ENCODE measurements at places on chromosomes 4 and X.

DNA sequence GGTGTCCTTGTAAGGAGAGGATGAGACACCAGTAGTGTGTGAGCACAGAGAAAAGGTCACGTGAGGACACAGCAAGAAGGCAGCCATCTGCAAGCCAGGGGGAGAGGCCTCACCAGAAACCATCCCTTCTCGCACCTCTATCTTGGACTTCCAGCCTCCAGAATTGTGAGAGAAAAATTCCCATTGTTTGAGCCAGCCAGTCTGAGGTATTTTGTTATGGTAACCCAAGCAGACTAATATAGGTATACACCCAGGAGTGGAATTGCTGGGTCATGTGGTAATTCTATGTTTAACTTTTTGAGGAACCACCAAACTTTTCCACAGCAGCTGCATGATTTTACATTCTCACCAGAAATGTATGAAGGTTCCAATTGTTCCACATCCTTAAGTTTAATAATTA is 25.6 kb downstream of the ZDHHC9 start:
- no peak for DNase-seq

DNA sequence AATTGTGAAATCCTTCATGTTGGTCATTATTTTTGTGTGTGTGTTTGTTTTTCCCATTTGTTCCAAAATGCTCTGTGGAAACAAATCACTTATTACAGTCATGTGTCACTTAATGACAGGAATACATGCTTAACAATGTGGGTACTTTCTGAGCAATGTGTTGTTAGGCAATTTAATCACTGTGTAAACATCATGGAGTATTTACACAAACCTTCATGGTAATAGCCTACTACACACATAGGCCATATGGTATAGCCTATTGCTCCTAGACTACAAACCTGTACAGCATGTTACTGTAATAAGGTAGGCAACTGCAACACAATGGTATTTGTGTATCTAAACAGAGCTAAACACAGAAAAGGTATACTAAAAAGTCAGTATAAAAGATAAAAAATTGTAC is 388.9 kb upstream of the PPP1R2C start:
- no peak for DNase-seq

DNA sequence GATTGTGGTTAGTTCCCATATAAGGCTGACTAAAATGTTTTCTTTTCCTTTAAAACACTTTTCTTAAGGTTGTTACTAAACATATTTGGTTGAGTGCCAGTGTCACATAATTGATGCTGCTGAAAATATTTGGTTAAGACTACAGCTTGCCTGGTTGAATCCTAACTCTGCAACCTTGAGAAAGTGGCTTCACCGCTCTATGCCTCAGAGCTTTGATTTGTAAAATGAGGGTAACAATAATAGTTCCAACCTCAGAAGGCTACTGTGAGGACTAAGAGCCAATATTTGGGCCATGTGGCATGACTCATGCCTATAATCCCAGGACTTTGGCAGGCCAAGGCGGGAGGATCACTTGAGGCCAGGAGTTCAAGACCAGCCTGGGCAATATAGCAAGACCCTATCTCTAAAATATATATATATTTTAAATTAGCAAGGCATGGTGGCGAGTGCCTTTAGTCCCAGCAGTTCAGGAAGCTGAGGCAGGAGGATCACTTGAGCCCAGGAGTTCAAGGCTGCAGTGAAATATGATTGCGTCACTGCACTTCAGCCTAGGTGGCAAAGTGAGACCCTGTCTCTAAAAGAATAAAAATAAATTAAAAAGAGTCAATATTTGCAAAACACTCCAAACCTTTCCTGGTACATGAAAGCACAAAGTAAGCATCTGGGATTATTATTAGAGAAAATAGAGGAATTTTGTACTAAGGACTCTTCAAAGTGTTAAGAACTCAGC is 7.1 kb upstream of the NEIL3 start:
- no peak for DNase-seq

DNA sequence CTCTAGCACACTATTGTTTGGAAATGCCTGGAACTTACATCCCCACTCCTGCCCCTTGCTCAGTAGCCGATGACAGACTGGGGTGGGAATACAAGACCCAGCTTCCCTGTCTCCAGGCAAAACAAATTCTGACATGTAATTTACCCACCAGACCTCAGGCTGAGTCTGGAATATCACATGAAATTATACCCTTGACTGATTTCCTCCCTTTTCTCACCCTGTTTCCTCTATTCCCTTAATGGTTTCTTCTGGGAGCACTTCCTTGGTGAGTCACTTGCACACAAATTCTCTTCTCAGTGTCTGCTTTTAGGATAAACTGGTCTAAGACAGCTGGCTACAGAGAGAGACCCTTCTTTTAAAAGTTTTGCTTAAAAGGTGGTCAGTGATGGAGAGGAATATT is 65.8 kb upstream of the DIPK2B start:
- no peak for DNase-seq
